ENCODE measurements at places on chromosomes 1 and 21.
A peak's percentile ranks its signal among the peaks of the same experiment; 100 is the strongest.

GRCh38 chr1:64980745-64981600 is 14.6 kb upstream of the JAK1 start:
- DNase-seq: no peak

- DNase-seq: no peak
Observed at GRCh38 chr1:181484821-181485220, 1.5 kb downstream of the CACNA1E start.

DNA sequence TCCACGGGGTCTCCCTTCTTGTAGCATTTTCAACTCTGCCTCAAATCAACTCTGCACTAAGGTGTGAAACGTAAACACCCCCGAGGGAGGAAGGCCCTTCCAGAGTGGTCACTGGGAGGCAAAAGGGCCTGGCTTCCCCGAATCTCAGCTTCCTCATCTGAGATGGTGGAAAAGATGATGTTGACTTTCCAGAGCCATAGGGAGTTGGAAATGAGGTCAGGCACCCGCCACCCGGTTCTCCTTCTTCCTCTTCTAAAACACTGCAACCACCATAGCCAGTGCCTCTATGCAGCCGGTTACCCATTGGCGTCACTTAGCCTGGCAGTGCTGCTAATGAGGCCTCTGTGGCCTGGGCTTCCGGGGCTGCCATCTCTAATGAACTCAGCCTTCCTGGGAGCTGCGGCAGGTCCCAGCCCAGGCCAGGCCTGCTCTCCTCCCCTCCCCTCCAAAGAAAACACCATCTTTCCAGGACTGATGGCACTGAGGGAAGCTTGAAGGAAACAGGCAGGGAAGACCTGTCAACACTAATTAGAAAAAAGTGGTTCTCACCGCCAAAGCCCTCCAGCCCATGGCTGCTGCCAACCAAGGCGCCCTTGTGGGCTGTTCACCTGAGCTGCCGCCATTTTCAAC is 175.0 kb downstream of the KAZN start:
- DNase-seq: no peak

DNA sequence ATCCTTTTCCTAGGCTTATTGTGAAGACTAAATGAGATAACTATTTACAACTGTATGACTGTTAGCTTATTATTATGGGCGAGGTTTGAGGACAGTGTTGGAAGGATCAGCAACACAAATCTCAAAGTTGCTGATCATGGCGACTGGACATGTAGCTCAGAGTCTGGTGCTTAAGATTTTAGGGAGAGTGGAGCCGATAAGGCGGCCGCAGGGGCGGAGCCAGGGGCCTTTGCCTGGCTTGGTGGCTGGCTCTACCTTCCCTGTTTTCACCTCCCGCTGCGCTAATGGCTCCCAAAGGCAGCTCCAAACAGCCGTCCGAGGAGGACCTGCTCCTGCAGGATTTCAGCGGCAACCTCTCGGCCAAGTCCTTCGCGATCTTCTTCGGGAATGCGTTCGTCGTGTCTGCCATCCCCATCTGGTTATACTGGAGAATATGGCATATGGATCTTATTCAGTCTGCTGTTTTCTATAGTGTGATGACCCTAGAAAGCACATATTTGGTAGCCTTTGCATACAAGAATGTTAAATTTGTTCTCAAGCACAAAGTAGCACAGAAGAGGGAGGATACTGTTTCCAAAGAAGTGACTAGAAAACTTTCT is 45.5 kb downstream of the GIPC2 start:
- DNase-seq: no peak

DNA sequence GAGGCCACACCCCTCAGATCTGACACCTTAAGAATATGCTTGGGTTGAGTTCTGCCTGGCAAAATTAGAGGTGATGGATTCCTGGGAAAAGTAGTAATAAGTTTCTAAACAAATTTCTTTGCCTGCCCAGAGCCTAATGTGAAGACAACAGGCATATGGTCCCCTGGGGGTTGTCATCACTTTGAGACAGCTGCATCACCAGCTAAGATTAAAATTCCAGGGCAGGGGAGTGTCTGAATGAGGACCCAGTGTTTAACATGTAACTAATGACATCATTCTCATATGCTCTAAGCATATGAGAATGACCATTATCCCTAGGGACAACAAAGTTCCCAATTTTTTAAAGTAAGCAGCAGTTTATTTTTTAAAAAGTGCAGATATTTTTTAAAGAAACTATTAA is 432.2 kb downstream of the PCP4 start:
- no peak for DNase-seq

DNA sequence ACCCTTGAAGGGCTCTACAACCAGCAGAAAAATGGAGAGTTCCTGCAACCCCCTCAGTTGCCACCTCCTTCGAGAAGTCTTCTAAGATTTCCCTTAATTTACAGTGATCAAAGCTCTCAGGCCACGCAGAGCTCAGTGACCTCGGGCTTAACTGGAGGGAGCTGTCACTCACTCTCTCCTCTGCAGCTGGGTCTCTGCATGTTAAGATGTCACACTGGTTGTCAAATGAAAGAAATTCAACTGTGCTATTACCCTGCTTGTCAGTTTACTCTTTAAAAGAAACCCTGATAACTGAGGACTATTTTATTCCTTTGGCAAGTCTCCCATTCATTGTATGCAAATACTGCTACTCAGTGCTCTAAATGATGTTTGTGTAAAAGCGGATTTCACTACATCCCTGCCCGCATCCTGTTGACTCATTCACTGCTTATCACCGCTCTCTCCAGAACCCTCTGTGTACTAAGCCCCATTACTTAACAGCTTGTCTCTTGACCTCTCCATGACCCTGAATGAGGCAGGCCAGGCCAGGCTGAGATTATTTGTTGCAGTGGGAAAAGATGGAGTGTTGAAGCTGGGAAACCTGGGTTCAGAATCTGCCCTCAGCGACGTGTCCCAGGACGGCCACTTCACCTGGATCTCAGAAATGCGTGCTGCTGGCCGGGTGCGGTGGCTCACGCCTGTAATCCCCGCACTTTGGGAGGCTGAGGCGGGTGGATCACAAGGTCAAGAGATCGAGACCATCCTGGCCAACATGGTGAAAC is 13.7 kb downstream of the DHRS3 start:
- peak; percentile 91 for DNase-seq

GRCh38 chr21:43957611-43958362 is 54.3 kb upstream of the TRAPPC10 start:
- DNase-seq: no peak

- peak; percentile 30 for DNase-seq
Observed at GRCh38 chr1:12521096-12521495, 96.9 kb downstream of the DHRS3 start.

DNA sequence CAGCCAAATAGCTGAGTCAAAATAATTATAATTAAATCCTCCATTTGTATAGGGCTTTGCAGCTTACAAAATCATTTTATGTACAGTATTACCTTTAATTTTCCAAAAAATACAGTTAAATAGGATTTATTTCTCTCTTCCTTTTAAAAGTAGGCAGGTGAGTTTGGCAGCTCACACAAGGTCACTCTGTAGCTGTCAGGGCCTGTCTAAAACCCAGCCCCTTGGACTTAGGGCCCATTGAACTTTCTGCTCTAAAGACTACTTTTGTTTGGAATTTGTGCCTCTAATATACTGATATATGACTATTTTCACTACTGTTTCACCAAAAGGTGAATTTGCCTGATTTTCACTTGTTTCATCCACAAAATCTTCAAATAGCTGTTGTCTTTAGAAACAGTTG is 10.3 kb downstream of the ROR1 start:
- no peak for DNase-seq

DNA sequence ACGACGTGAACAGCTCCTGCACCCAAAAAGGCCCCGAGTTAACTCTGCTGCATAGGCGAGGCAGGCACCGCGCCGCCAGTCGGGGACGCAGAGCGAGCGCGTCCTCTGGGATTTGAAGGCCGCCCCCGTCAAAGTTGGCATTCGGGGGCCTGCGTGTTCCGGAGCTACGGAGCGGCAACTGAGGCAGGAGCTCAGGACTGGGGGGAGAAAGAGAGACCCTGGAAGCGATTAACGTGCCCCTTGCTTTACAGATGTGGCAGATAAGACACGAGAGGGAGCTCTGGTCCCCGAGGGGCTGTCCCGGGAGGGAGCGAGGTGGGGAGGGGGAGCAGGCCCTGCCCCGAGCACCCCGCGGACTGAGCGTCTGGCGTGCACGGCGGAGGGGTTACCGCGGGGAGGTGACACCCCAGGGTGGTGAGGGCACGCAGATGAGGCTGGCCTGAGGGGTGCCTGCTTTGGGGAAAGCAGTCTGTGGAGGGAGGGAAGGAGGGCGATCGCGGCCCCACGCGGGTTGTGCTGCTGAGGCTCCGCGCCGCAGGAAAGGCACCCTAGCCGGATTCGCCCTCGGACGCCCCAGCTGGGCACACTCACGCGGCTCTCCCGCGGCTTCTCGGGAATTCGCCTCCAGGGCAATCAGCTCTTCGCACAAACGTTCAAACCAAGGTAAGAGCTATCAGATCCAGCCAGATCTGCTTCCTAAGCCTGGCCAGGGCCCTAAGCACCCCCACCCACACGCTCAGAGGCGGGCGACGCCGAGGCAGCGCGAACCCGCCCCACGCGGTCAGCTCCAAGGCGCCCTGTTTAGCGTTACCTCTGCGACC is 26.5 kb downstream of the ACTA1 start:
- DNase-seq: peak; percentile 84

GRCh38 chr21:42198929-42199867 is 19.7 kb upstream of the ABCG1 start:
- no peak for DNase-seq

DNA sequence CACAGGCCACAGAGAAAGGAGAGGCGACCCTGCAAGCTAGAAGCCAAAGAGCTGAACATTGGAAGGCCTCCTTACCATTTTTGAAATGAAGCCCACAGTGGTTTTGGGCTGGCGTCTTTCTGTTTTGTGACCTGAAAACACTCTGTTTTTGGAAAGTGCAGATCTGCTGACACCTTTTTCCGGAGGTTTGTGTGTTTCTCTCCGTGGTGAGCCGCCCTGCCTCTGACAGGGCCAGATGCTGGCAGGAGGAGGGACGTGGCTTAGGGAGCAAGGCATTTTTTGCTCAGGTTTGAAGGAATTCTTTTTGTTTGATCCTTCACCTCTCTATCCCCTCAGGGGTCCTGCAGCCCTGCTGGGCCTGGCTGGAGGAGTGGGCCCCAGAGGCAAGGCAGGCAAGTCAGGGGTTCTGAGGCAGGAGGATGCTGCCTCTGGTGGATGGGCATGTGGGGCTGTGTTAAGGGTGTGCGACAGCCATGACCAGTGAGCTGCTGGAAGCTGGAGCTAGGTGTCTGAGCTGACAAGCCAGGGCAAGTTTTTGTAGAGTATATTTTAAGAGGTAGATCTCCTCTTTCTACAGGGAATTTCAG is 133.8 kb downstream of the CAMTA1 start:
- DNase-seq: no peak

DNA sequence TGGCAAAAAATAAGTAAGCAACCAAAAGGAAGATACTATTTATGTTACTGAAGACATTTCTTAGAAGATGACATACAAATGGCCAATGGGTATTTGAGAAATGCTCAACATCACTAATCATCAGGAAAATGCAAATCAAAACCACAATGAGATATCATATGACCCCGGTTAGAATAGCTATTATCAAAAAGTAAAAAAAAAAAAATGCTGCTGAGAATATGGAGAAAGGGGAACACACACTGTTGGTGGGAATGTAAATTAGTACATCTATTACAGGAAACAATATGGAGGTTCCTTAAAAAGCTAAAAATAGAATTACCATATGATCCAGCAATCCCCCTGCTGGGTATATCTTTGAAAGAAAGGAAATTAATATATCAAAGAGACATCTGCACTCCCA is 34.3 kb upstream of the CREG1 start:
- DNase-seq: no peak

- no peak for DNase-seq
Observed at GRCh38 chr1:227343206-227343605, 24.9 kb upstream of the CDC42BPA start.

DNA sequence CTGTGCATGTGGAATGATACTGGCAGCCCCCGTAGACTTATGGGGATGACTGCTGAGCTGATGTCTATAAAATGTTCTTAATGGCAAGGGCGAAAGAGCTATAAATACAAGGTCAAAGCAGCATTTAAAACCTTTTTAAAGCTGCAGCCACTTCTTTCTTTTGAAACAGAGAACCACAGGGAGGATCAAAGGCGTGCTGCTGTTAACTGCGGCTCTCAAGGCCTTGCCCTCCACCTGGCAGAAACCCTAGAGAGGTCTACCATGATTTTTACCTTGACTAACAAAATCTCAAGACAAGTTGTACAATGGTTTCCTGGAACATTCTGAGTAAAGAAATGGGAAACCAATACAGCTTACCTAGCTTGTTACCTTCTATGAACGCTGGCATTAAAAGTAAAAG is 89.7 kb downstream of the SLC45A1 start:
- no peak for DNase-seq

GRCh38 chr1:25458541-25459298 is 28.0 kb downstream of the MACO1 start:
- no peak for DNase-seq

GRCh38 chr1:172342584-172343239 is 77.8 kb upstream of the C1orf105 start:
- no peak for DNase-seq

DNA sequence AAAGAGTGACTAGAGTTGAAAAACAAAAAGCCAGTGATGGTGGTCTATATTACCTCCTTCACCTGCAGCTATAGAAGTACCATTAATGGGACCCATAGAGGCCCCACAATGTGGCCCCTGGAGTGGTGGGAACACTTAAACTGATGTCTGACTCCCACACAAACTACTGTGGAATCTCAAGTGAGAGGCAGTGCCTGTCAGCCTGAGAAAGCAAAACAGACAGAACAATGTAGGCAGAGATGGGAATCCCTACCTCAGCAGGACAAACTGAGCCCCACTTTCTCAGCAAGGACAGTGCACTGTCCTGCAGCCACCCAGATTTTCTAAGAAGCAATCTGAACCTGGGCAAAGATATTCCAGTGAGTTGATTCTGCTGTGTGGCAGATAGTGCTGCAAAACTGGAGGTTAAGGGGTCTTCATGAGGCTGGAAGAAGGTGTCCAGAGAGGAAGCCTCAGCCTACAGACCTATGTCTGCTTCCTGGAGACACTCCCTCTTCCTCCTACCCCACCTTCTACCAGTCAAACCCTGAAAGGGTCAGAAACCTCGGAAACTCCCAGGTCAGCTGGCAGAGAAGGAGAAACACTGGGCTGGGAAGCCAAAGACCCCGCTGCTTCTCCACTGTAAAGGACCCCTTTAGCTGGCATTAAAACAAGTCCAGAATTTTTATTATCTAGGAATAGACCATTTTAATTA is 228.7 kb downstream of the C1orf94 start:
- DNase-seq: no peak

DNA sequence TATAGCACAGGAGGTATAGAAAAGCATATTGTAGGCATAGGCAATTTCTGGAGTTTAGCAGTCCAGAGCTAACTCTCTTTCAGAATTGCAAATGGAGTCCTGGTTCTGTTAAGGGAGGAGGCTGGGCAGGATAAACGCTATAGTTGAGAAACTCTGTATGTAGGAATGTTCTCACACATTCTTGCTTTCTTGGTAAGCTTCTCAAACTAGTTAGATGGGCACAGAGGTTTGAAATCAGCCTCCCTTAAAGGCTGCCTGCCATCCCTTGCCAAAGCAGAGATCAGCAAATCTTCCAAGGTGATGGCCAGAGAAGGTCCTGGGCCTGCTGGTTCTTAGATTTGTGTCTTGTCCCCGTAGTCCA is 42.9 kb upstream of the TADA1 start:
- DNase-seq: no peak

- no peak for DNase-seq
Observed at GRCh38 chr1:198925567-198925966, 286.7 kb downstream of the PTPRC start.

- no peak for DNase-seq
Observed at GRCh38 chr1:56146449-56146848, 432.9 kb downstream of the PLPP3 start.

Data from islet precursor cell (in vitro differentiated cells).